ENCODE measurements at places on chromosomes 7 and 10.

GRCh38 chr7:36562121-36562520 is 162.2 kb downstream of the AOAH start:
- DNase-seq = no peak

DNA sequence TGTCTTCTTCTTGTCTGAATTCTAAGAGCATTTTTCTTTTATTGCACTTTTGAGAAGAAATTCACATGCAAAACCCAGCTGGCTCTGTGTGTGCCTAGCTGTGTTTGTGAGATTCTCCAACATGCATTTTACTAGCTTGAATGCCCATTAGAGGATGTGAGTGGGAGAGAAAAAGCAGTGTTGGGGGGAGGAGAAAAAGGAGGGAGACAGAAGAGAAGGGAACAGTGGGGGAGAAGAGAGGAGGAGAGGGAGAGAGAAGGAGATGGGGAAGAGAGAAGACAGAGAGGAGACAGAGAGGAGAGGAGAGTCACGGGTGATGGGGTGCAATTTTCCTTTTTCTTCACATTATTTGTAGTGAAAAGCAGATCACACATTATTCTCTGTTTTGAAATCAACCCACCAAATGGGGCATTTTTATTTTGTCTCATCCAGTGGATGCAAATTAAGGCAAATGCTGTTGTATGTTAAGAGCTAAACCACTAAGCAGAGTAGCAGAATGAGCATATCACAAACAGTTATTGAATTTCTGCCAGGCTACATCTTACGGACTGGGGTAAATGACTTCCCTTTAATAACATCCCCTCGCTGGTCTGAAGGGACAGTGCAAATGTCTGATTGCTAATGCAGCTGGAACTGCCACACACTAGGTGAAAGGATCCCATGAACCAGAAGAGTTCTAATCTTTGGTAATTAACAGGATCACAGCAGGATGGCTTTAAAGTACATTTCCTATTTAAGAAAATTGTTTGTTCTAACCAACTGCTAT is 849 bp downstream of the LRRN3 start:
- no peak for DNase-seq

GRCh38 chr10:100725869-100726426 is 19.4 kb upstream of the PAX2 start:
- DNase-seq = no peak

DNA sequence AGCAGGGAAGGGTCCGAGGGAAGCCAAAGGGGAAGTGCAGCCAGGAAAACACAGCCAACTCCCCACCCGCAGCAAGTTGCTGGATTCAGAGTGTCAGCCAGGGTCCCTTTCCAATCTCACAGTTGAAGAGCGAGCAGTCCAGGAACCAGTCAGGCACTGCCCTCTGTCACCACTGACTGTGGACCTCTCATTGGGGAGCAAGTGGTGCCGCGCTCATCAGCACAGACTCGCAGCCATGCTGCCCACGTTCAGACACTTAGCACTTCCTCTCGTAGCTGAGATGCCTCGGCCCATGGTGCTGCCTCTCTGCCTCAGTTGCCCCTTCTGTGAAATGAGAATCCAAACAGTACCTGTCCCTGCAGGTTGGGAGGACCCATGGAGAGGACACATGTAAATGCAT is 123.6 kb upstream of the CHST15 start:
- no peak for DNase-seq

DNA sequence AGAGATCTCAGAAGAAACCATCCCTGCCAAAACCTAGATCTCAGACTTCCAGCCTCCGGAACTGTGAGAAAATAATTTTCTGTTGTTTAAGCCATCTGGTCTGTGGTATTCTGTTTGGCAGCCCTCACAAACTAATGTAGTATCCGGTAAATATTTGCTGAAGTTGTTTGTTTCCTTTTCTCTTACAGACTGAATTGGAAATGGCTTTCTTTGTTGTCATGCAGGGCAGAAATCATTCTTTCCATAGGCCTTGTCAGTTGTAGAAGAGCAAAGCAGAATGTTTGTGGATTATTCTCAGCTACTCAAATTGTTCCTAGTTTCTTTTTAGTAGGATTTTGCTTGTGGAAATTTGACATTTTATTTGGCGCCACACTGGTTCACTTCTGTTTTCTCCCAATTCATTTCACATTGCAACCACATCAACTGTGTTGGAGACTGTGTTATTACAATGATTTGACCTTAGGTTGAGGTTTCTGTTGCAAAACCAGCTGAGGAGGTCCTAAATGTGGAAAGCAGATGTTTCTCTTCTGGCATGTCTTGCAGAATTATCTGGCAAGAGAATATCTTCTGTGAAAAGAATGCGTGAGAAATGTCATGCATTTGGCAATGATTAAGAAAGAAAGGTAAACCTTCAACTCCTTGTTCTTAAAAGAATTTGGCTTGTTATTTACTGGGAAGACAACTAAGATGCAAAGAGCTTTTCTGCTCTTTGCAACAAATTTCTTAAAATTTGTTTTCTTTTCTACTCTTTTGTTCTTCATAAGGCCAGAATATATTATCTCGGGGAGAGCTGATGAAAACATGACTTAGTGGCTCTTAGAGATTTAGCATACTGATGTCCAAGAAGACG is 25.8 kb downstream of the ACTA2 start:
- peak; percentile 25 for DNase-seq

DNA sequence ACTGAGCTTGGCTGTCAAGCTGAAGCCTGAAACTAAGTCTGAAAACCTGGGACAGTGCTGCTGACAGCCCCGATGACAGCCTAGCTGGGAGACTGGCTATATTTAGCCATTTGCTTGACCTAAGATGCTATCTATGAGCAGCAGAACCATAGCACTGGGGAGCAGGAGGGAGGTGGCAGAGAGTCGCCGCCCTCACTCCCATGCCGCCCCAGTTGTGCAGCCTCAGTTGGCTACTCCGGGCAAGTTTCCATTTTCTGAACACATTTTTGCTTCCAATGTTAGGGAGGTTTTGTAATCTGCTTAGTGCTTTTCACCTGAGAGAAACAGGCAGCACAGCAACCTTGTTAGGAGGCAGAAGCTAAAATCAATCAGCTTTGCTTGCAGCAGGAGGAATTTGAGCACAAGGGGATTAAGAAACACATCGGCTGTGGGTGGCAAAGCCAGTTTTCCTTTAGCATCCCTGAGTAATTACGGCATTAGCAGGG is 20.4 kb upstream of the C10orf71 start:
- no peak for DNase-seq

GRCh38 chr7:1951159-1951536 is 281.1 kb downstream of the ELFN1 start:
- DNase-seq = peak; percentile 65

DNA sequence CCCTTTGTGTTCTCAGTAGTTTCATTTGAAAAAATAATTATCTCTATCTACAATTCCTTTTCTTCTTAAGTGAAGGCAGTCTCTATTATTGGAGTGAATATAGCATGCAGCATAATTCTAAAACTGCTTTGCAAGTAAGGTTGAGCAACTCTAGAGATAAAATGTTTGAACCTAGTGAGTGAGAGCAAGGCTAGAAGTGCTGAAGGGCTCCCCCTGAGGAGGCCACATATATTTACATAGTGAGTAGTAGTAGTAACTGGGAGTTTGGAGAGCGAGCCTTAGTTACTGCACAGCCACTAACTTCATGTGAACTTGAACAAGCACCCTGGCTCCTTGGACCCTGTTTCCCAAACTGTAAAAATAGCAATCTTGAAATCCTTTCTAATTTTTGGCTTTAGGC is 141.5 kb upstream of the DKK1 start:
- peak; percentile 6 for DNase-seq

DNA sequence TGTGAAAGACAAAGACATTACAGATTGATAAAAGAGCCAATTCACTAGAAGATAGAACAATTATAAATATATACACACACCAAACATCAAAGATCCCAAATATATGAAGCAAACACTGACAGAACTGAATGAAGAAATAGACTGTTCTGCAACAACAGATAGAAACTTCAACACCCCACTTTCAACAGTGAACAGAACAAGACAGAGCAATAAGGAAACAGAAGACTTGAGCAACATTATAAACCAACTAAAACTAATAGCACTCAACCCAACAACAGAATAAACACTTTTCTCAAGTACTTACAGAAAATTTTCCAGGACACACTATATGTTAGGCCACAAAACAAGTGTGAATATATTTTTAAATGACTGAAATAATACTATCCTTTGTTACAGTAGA is 10.9 kb downstream of the CDCA7L start:
- DNase-seq = no peak

- no peak for DNase-seq
These were observed 171.5 kb upstream of the ADCY1 start for GRCh38 chr7:45402480-45403218.

GRCh38 chr10:49649936-49650723 is 29.3 kb upstream of the C10orf53 start:
- DNase-seq = no peak

DNA sequence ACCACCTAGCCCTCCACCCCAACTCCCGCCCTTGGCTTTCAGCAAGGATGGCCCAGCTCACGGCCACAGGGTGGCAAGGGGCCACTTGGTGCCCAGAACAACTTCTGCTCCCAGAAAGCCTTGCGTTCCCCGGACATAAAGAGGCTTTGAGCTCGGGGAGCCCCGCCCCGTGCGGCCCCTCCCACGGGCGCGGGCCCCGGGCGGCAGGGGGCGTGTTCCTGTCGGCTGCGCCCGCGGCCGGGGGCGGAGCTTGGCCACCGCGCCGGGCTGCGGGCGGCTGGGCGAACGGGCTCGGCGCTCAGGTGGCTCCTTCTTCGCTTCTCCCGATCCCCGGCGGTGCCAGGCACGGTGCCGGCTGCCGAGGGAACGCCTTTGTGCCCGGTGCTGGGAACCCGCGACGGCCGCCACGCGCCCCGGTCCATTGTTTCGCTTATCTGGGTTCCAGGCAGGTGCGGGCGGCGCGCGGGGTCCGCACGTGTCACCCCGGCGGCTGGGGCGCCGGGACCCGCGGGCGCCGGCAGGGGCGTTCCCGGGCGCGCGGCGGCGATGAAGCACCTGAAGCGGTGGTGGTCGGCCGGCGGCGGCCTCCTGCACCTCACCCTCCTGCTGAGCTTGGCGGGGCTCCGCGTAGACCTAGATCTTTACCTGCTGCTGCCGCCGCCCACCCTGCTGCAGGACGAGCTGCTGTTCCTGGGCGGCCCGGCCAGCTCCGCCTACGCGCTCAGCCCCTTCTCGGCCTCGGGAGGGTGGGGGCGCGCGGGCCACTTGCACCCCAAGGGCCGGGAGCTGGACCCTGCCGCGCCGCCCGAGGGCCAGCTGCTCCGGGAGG is at the start of gene NFE2L3:
NFE2L3 (plus strand) TSS at position 246 of the 829 bp plus-strand sequence; CDS start at position 547, 301 bp downstream.
- DNase-seq = peak; percentile 96

GRCh38 chr7:100632951-100633717 is 8.2 kb downstream of the TFR2 start:
- peak; percentile 93 for DNase-seq

- peak; percentile 51 for DNase-seq
These were observed 15.7 kb downstream of the ZFAND2A start for GRCh38 chr7:1144269-1144771.

- DNase-seq = peak; percentile 96
These were observed 51.1 kb upstream of the IL6 start for GRCh38 chr7:22675917-22676343.

- DNase-seq = no peak
These were observed 64.4 kb downstream of the ASB13 start for GRCh38 chr10:5601826-5602495.

DNA sequence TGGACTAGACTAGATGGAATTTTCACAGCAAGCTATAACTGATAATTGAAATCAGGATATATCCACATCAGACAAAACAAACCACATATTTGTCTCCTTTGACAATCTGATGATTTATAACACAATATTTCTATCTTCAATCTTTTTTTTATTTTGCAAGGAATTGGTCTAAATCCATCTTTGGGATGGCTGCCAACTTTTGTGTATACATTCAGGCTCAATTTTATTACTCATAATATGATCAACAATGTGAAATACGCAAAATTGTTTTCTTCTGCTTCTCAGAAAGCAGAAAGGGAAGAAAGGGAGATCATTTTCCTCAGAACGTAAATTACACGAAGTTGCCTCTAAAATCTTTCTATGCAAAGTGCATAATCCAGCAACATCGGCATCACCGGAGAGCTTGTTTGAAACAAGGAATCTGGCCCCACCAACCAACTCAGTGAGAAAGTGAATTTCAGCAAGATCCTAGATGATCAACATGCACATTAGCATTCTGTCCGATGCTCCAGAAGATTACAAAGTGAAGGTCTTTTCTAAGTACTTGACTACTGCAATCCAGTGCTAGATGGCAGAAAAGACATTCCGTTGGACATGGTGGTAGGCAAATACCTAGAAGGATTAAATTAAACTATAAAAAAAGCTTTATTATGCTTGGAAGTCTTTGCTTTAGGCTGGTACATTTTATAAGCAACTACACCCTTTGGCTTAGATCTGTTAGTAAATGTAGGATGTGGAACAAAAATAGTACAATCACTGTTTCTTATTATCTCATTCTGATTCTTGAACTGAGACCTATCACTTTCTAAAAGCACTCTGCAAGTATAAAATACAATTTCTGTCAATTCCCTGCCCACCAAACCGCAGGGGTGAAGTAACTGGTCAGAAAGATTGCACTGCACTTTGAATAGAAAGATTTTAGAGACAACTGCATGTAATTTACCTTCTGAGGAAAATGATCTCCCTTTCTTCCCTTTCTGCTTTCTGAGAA is 126.4 kb upstream of the RSU1 start:
- no peak for DNase-seq

DNA sequence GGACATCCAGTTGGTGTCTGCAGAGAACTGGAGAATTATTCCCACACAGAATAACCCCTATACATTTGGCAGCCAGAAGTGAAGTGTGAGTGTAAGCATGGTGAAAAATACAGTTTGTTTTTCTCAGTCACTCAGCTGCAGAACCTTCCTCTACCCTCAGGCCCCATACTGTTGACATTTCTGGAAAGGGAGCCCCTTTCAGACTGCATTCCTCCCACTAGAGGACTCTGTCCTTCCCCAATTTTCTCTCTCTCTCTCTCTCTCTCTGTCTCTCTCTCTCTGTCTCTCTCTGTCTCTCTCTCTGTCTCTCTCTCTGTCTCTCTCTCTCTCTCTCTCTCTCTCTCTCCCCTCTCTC is 86.8 kb upstream of the STEAP1B start:
- DNase-seq = peak; percentile 59

DNA sequence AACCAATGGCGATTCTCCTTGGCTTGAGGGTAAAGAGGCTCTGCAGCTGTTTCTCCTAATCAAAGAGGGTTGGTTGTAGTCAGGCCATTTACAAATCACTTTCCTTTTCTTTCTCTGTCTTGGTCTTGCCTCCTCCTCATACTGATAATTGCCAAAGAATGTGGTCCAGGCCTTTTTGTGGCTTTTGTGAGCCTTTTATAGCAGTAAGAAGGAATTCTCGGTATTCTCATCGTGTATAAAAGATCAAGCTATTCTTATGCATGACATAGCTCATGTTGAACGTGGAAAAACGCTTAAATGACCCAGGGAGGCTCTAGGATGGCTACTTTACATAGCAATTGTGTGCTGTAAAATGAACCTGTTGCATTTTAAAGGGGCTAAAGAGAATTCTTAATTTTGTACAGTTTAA is 62.6 kb downstream of the RBM20 start:
- no peak for DNase-seq

- DNase-seq = no peak
These were observed 2.0 kb upstream of the HOXA3 start for GRCh38 chr7:27154369-27154768.

DNA sequence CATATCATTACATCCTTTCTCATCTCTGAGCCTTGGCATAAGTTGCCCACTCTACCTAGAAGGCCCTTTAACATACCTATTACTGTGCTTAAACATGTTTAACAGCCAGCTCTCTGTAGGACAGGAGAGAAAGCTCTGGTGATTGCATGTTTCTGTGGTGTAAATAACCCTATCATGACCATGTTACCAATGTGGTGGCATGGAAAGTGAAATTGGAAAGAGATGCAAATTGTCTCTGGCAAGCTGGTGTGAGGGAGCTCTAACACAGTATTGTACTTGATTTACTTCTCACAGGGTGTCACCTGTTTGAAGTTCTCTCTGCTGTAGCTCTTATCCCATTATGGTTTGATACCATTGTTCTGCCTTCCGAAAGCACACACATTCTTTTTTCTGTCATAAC is 231.8 kb upstream of the DKK1 start:
- DNase-seq = no peak
